Type B pancreatic cell (in vitro differentiated cells): ENCODE measurements at places on chromosomes 3 and 15. TPM values are rescaled to one million over a fixed set of nuclear protein-coding genes. Genes with fewer than 3 reads are reported as not detected.

The BDH1 gene
- total RNA-seq = 32.0 and 56.1 TPM in 2 replicates

The COLQ gene
- total RNA-seq = 2.4 and 4.1 TPM in 2 replicates

GRCh38 chr3:59271971-59272370, 222.1 kb upstream of the CFAP20DC start:
- H3K4me1 ChIP-seq = no peaks in the 10 kb centered on the region
- no peak for DNase-seq
- H3K36me3 ChIP-seq = no peaks in the 10 kb centered on the region

GRCh38 chr3:31695280-31696008, 162.7 kb downstream of the STT3B start:
- peaks cover 13% of the 10 kb centered on the region for H3K36me3 ChIP-seq
- DNase-seq = no peak
- no peak overlapping the region for H3K27ac ChIP-seq
- H3K4me3 ChIP-seq = no peak overlapping the region

The NR2F2 gene
- 135 and 270 TPM in 2 replicates for total RNA-seq

GRCh38 chr3:159865041-159865579, 123.5 kb upstream of the IL12A start:
- H3K4me1 ChIP-seq = peaks cover 31% of the 10 kb centered on the region
- H3K27ac ChIP-seq = peak overlapping the region; percentile 6
- no peaks in the 10 kb centered on the region for H3K27me3 ChIP-seq
- no peak for DNase-seq
- no peak overlapping the region for H3K4me3 ChIP-seq
- peaks cover 5% of the 10 kb centered on the region for H3K36me3 ChIP-seq

The PLA2G4D gene
- not detected in 2 replicates for total RNA-seq

DNA sequence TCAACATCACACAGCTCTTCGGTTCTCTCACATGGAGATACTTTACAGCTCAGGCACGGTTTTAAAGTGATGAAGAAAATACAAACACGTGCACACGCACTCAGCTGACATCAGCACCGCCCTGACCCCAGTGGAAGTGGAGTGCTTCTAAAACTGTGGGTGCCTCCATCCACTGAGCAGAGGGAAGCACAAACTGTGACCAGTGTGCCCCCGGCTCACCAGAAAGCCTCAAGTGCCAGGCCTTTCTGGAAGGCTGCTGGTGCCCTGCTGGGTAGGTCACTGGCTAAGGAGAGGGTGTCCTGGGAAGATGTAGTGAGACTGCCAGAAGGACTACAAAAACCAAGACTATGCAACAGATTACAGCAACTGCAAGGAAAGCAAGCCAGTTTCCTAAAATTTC, 78.5 kb downstream of the OCA2 start:
- no peak for DNase-seq
- no peak overlapping the region for H3K27ac ChIP-seq

GRCh38 chr15:48544778-48545177, 100.7 kb downstream of the FBN1 start:
- no peak for DNase-seq
- H3K27me3 ChIP-seq = no peaks in the 10 kb centered on the region
- no peak overlapping the region for H3K4me3 ChIP-seq
- H3K27ac ChIP-seq = no peak overlapping the region
- H3K36me3 ChIP-seq = no peaks in the 10 kb centered on the region

DNA sequence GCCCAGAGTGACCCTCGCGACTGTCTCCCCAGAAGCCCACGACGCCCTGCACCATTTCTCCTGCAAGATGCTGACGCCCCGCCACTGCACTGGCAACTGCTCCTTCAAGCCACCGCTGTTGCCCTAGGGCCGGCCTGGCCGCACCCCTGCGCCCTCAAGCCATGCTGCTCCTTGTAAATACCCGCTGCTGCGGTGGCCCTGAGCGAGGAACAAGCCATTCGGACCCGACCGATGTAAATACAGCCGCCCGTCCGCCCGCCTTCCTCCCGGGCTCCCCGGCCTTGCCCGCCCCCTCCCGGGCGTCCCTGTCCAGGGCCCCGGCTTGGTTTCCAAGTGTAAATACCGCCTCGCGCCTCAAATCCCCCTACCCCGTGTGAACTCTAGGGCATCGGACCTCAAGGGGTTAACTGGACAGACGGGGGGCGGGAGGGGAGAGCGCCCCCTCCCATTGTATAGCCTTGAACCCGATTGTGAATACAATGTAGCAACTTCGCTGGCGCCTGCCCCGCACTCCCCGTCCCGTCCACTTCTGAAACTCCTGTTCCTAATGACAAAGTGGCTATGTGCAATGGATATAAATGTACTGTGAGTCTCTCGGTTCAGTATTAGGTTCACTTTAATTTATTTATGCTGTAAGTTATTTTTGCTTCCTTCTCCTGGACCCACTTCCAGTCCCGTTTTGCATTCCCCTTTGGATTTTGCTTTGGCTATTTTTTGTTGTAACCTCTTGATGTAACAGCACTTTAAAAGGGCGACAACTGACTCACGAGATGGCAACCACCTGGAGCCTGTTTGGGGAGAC, 5.9 kb downstream of the RNU6-1 start:
- peaks cover 87% of the 10 kb centered on the region for H3K27me3 ChIP-seq
- peak overlapping the region; percentile 27 for H3K27ac ChIP-seq
- H3K4me1 ChIP-seq = peaks cover 25% of the 10 kb centered on the region
- DNase-seq = no peak

The THRB gene
- total RNA-seq = 15.6 and 27.3 TPM in 2 replicates

- peaks cover 80% of the 10 kb centered on the region for H3K27me3 ChIP-seq
- H3K4me3 ChIP-seq = peak within 1 kb of the TSS; percentile 87
- H3K36me3 ChIP-seq = peaks cover 4% of the 10 kb centered on the region
- peak; percentile 72 for DNase-seq
- no peak within 1 kb of the TSS for H3K27ac ChIP-seq
- H3K4me1 ChIP-seq = no peaks in the 10 kb centered on the region
These were observed at the start of gene GASK1A for GRCh38 chr3:42979044-42979972. TSS of gene GASK1A (plus strand) at chr3:42979311. CDS start at chr3:42979643, 332 bp downstream.

GRCh38 chr3:172106989-172107388, 67.6 kb downstream of the FNDC3B start:
- peaks cover 20% of the 10 kb centered on the region for H3K36me3 ChIP-seq
- no peak overlapping the region for H3K27ac ChIP-seq
- H3K4me1 ChIP-seq = peaks cover 53% of the 10 kb centered on the region
- no peak overlapping the region for H3K4me3 ChIP-seq
- no peak for DNase-seq

The GABRR3 gene
- not detected in 2 replicates for total RNA-seq

DNA sequence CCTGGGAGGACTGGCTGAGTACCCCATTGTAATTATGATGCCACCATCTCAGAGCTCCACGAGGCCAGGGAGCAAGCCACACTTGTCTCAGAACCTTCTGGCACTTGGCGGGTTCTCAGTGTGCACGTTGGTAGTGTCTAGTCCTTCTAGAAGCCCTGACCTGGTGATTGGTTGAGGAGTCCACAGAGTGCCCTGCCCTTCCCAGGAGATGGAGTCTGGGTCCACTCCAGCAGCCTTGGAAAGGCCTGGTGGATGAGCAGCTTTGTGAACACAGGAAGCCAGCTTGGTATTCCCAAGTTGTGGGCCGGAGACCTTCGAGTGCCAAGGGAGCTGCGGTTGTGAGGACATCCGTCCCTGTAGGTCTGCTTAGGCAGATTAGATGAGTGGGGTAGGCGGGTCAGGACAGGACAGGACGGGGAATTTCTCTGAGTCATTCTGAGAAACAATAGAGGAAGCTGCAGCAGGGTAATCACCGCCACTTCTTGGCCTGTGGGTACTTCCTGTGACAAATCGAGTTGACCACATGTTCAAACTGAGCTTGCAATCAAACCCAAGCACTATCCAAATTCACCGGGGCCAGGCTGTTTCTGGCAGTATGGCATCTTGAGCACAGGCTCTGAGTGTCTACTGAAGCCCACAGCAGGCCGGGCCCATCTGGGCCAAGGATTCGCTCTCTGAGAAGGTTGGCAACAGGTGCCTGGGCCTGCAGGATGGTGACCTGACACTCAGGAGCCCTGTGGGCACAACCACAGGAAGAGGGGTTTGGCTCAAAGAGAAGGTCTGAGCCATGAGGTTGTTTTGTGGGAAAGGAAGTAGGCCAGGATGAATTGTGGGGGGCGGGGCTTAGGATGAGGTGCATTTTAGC, 71.5 kb upstream of the PLXNA1 start:
- H3K4me1 ChIP-seq = peaks cover 13% of the 10 kb centered on the region
- peaks cover 5% of the 10 kb centered on the region for H3K36me3 ChIP-seq
- H3K27me3 ChIP-seq = no peaks in the 10 kb centered on the region
- DNase-seq = no peak

The NRROS gene
- 0.50 and 0.68 TPM in 2 replicates for total RNA-seq

DNA sequence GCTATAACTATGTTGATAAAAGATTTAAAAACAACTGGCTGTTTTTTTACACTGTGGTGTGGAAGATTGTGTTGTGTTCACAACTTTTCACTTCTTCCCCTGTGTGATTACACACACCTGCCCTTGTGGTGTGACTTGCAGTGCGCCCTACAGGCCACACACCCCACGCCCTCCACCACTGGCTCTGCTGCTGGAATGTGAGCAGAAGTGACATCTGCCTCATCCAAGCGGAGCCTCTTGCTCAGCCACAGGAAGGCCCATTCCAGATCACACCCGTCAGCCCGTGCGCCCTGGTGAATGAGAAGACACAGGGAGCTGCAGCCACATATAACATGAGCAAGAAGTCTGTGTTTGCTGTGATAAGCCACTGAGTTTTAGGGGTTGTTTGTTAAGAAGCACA, 7.0 kb downstream of the CCR2 start:
- no peak overlapping the region for H3K4me3 ChIP-seq
- DNase-seq = no peak
- no peaks in the 10 kb centered on the region for H3K36me3 ChIP-seq
- no peaks in the 10 kb centered on the region for H3K4me1 ChIP-seq

DNA sequence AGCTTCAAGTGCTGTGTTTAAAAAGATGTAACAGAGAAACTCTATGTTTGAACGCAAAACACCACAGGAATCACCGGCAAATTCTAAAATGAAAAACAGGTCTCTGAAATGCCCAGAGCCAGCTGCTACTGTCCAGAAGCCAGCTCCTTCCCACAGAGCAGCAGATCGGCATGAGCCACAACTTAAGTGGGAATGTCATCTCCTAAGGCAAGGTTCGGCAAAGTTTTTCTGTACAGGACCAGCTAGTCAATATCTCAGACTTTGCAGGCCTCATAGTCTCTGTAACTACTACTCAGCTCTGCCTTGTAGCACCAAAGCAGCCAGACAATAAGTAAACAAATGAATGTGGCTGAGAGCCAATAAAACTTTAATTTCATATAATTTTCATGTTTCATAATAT, 4.9 kb downstream of the PLOD2 start:
- H3K4me1 ChIP-seq = peaks cover 35% of the 10 kb centered on the region
- H3K4me3 ChIP-seq = no peak overlapping the region
- DNase-seq = no peak

The SNTN gene
- total RNA-seq = not detected in 2 replicates

DNA sequence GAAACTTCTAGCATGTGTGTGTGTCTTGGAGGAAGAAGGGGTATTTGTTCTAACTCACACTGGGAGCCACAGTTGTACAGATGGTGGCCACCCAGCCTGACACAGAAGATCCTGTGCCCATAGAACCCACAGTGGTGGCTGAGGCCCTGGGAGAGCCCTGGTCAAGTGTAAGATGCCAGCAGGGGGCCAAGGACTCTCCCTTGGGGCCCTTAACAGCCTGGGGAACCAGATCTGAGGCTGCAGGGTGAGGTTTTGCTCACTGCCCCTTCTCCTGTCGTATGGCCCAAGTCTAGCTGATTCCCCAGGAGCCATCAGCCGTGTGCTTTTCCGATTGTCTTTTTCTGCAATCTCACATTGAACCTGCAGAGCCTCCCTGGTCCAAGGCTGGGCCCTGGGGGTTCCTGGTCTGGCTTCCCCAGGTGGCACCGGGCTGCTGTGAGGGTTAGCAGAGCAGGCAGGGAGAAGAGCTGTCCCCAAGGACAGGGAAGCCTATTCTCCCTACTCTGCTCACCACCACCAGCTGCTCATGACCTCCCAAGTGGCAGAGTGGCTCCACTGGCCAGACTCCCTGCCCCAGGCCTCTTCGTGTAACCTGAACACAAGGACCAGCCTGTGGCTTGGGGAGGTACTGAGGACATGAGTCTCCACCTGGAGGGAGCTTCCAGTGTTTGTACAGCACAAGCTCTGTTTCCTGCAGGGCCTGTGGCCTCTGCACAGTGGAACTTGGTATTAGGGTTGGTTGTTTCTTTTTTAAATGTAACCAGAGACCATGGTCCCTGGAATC, 51.9 kb downstream of the CA12 start:
- no peaks in the 10 kb centered on the region for H3K4me1 ChIP-seq
- H3K27ac ChIP-seq = no peak overlapping the region
- no peak for DNase-seq
- peaks cover 8% of the 10 kb centered on the region for H3K27me3 ChIP-seq
- H3K4me3 ChIP-seq = no peak overlapping the region
- H3K36me3 ChIP-seq = no peaks in the 10 kb centered on the region

- H3K27me3 ChIP-seq = peaks cover 6% of the 10 kb centered on the region
- H3K4me3 ChIP-seq = no peak overlapping the region
- no peak for DNase-seq
- H3K4me1 ChIP-seq = peaks cover 9% of the 10 kb centered on the region
- H3K36me3 ChIP-seq = no peaks in the 10 kb centered on the region
- no peak overlapping the region for H3K27ac ChIP-seq
These were observed 171.7 kb upstream of the CRBN start for GRCh38 chr3:3351226-3351625.

GRCh38 chr15:34799149-34800101, 4.1 kb upstream of the ACTC1 start:
- H3K4me1 ChIP-seq = peaks cover 12% of the 10 kb centered on the region
- H3K4me3 ChIP-seq = no peak overlapping the region
- no peak for DNase-seq
- peaks cover 37% of the 10 kb centered on the region for H3K27me3 ChIP-seq

DNA sequence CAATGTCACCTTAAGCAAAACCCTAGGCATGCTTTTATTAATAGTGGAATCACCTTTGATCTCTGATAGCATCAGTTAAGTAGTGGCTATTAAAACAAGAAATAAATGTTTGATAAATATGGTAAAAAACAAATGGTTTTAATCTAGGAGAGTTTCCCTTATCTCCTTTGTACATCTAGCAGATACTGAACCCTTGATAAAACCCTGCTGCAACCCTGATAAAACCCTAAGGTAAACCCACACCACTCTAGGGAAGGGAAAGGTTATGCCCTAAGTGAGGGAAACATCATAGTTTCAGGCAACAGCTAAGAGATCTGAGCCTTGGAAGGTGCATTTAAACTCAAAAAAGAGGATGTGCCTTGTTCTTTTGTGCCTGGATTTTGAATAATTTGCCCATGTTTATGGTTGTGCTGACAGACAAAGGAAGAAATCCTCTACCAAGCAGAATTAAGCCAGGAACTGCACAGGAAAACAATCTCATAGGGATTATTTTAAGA, 309.7 kb downstream of the FGF12 start:
- H3K4me3 ChIP-seq = no peak overlapping the region
- no peaks in the 10 kb centered on the region for H3K36me3 ChIP-seq
- peaks cover 60% of the 10 kb centered on the region for H3K27me3 ChIP-seq
- no peak for DNase-seq
- H3K27ac ChIP-seq = no peak overlapping the region
- peaks cover 6% of the 10 kb centered on the region for H3K4me1 ChIP-seq
